Non-pigmented ciliary epithelial cell (primary cell): ENCODE measurements at places on chromosomes 1 and 21.

DNA sequence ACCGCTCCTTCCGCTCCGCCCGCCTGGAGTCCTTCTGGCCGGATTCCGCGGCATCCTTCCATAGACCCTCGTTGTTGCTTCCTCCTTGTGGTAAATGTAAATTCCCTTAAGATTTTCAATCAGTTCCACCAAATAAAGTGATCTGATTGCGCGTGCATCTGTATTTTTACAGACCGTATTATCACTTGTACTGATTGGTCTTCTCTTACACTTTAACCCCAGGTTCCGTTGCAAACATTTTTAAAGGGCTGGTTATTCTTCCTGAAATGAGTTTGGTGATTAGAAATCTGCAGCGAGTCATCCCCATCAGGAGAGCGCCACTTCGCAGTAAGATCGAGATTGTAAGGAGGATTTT lies 483 bp downstream of the YBEY start:
- no peak for DNase-seq

DNA sequence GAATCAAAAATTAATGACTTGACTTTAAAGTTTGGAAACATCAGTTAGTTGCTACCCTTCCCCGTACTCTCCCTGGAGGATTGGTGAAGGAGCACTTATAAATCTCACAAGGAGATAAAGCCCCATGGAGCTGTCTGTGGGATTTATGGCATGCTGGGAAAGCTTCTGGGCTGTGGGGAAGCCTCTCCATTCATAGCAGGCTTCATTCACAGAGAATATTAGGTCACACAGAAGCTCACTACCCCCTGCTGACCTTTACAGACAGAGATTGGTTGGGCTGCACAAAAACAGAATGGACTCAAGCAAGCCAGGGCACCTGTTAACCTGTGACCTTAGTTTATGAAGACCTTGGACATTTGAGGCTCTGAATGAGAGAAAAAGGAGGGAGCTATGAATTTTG lies 32.1 kb downstream of the RGL1 start:
- no peak for DNase-seq

DNA sequence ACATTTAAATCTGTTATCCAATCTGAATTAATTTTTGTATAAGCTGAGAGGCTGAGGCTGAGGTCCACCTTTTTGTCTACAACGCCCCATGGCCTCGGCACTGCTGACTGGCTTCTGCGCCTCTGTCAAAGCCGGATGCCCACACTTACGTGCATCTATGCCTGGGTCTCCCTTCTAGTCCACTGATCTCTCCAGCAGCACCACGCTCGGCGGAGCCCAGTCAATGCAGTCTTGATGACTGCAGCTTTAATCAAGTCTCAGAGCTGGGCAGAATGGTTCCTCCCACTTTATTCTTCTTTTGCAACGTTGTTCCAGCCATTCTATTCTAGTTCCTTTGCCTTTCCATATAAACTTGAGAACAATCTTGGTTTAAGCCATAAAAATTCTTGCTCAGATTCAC lies 9.4 kb downstream of the PRDM15 start:
- DNase-seq, result no peak

- no peak for DNase-seq
Measured at GRCh38 chr1:108933944-108934343, 29.3 kb downstream of the CLCC1 start.

GRCh38 chr1:226688056-226688748 lies 50.9 kb downstream of the ITPKB start:
- DNase-seq, result no peak

GRCh38 chr1:228417483-228418203 lies 982 bp upstream of the TRIM17 start:
- no peak for DNase-seq

- no peak for DNase-seq
Measured at GRCh38 chr1:67733681-67734322, 48.8 kb downstream of the GADD45A start.

DNA sequence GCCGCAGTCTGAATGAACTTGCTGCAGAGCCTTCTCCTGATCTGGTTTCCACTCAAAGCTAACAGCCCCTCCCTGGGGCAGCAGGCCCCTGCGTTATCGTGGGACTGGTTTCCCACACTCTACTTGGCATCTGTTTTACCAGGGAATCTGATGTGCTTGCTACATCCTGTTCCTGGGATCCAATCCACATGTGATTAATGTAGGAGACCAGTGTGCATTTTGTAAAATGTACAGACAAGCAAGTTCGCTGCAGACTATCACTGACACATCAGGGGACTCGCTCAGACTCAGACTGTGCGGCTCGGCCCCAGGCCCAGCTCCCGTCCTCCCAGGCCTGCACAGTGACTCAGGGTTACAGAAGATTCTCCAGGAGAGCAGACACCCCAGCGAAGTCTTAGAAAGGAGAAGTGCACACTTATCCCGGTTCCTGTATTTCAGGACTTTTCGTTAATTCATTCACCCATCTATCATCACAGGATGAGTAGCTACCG lies 340.1 kb downstream of the MATN1 start:
- no peak for DNase-seq

- no peak for DNase-seq
Measured at GRCh38 chr1:51253691-51254090, 17.6 kb downstream of the RNF11 start.

- peak; percentile 46 for DNase-seq
Measured at GRCh38 chr1:234659538-234659937, 49.6 kb upstream of the IRF2BP2 start.

DNA sequence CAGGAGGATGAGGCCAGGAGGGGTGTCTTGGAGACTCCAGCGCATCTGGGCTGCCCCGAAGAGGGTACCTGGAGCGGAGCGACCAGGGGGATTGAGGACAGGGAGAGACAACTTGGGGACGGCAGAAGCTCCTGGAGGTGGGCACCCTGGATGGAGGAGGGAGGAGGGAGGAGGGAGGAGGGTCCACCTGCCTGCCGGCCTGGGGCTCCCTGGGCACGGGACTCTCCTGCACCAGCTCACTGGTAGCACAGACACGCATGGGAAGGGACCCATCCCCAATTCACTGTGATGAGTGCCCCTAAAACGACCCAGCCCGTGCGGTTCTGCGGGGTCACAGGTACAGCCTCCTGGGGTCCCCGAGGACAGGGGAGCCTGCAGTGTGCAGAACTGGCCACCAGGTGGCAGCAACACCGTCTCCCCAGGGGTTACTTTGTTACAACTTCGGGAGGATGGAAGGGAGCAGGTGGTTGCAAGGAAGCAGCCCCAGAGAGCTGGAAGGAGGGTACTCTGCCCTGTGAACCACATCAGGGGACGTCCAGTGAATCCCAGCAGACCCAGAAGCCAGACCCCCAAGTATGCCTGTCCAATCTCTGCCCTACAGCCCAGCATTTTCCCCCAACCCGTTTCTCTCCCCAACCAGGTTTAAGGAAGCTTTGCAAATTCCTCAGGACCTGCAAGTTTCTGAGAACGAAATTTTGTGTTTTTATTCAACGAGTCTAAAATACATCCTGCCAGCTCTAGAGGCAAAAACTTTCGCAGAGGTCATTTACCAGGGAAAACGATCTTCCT lies 482.4 kb downstream of the NPHP4 start:
- no peak for DNase-seq

- DNase-seq, result no peak
Measured at GRCh38 chr1:203113308-203113707, 14.2 kb upstream of the ADORA1 start.

- peak; percentile 31 for DNase-seq
Measured at GRCh38 chr1:78003882-78004718, 639 bp upstream of the DNAJB4 start.

DNA sequence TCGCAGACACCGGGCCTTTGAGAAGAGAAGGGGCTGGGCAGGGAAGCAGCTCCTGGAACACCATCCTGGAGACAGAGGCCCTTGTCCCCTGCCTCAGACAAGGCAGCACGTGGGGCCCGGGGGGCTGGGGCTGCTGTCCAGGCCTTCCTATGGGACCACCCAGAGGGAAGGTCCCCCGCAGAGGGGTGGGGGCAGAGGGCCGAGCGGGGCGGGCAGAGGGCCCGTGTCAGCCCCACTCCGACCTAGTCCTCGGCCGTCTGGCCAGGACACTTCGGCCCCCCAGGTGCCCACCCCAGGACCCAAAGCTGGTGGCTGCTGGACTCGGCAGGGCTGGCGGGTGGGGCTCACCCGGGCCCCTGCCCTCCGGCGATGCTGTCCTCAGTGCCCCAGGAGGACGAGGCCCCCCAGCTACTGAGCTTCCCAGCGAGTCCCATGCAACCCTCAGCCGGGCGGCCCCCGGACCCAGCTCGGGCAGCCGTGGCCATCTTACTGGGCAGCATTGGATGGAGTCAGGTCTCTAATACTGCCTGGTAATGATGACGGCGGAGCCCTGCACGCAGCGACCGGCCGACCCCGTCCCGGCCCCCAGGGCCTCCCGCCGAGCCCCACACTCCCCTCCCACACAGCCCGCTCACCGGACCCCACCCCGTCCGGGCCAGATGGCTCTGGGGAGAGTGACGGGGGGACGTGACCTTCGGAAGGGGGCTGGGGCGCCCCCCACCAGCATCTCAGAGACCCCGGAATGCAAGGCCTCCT lies 6.9 kb upstream of the TTLL10 start:
- no peak for DNase-seq

DNA sequence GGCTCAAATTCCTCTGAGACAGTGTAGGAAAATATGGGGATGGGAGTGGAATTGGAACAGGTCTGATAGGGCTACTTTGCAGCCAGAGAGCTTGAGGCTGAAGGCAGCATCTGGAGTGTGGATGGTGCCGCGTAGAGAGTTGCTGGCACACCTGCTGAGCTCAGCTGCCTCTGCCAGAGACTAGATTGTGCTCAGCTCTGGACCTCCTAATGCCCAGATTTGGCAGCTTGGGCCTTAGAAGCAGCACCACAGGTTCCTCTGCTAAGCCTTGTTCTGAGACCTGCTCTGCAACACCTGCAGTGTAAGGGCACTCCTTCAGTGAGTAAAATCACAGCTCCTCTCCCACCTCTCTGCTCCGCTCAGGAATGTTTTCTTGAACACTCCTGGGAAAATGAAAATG lies 23.3 kb downstream of the ACOT11 start:
- DNase-seq, result no peak

DNA sequence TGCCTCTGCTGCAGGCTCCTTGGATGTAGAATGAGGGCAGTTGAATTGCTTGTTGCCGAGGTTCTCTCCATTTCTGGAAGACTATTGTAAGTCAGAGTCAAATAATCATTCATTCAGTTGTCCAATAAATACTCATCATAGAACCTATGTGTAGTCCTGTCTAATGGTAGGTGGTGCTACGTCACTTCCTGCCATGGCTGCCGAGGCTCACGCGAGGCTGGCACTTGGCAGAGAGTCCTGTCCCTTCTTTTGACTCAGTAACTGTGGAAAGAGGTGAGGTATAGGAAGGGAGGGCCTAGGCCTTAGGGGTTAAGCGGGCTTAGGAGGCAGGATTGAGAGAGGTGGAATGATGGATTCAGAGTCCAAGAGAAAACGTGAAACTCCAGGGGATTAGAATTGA lies 9.7 kb downstream of the ADARB1 start:
- no peak for DNase-seq

GRCh38 chr1:94980582-94981574 lies 54.0 kb upstream of the CNN3 start:
- no peak for DNase-seq

- DNase-seq, result no peak
Measured at GRCh38 chr1:17834561-17835100, 79.5 kb downstream of the ACTL8 start.

DNA sequence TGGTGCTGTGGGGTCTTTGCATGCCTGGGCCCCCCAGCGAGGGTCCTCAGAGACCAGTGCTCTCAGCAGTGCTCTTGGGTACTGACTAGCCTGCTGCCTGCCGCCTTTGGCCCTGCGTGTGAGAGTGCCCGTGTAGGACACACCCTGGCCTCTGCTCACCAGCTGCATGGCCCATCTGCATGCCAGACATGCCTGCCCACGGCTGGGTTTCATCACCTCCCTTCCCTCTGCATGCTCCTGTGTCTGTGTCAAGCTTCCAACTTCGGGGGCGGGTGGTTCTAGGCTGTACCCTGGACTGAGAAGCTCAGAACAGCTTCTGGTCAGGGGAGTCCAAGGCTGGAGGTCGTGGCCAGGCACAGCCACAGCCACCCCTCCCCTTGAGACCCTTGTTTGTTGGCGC lies 56.9 kb downstream of the PTPRF start:
- peak; percentile 8 for DNase-seq

GRCh38 chr1:235933017-235933765 lies 66.5 kb upstream of the LYST start:
- DNase-seq, result no peak

DNA sequence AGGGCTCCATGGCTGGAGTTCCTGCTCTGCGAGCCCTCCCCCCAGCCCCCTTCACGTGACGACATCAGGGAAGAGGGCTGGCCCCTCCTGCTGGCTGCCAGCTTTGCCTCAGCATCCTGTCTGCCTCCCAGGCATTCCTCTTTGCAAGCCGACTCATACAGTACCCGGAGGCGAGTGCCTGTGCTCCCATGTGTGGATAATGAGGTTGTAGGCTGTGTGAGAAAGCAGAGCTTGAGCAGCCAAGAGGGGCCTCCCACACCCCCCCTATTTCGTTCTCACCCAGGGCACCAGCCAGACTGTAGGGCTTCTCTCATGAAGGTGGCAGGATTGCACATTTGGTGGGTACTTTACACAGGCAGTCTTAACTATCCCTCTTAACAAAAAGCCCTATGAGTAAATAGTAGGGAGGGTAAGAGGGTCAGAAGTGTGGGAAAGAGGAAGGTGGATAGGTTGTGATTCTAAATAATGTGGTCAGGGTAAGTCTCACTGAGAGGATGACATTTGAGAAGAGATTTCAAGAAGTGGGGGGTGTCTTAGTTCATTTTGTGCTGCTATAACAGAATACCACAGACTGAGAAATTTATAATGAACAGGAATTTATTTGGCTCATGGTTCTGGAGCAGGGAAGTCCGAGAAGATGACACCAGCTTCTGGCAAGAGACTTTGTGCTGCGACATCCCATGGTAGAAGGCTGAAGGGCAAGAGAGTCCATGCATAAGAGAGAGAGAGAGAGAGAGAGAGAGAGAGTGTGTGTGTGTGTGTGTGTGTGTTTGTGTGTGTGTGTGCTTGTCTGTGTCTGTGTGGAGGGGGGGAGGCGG lies 113.5 kb downstream of the OMA1 start:
- peak; percentile 78 for DNase-seq

DNA sequence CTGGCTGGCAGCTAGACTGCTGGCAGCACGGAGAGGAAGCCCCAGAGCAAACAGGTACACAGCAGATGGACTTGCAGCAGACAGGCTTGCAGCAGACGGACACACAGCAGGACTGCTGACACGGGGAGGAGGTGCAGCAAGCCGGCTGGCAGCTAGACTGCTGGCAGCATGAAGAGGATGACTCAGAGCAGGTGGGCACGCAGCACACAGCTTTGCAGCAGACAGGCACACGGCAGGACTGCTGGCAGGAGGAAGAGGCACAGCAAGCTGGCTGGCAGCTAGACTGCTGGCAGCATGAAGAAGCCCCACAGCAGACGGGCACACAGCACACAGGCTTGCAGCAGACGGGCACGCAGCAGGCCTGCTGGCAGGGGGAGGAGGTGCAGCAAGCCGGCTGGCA lies 498 bp downstream of the KRTAP10-2 start:
- no peak for DNase-seq
